Activated T-cell treated with anti-CD3 and anti-CD28 coated beads, Interleukin-2, amount 50 U/mL, for 4 hours (primary cell): ENCODE measurements at places on chromosomes 13 and 19. TPM values are rescaled to one million over a fixed set of nuclear protein-coding genes. Genes with fewer than 3 reads are reported as not detected.

CCDC8 gene
- total RNA-seq, result not detected

GARIN5A gene
- total RNA-seq, result 0.26 TPM

TIMM44 gene
- total RNA-seq, result 190 TPM

RASA3 gene
- total RNA-seq, result 28.7 TPM

PSG1 gene
- total RNA-seq, result not detected

DNA sequence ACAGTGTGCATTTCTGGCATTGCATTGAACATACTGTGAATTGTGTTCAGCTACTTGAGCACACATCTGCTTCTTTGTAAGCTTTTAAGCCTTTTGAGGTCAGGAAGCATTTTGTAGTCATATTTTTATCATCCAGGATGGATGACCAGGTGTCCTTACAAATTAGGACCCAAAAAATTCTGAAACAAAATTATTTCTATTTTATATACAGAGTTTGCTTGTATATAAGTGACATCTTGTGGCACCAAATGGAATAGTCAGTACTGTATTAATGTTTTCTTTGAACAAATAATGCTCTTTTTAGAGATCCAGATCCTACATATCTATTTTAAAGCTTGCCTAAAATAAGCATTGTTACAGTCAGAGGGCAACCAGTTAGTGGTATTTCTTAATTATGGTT, 9.5 kb upstream of the SUPT20H start:
- no peak for DNase-seq

DNA sequence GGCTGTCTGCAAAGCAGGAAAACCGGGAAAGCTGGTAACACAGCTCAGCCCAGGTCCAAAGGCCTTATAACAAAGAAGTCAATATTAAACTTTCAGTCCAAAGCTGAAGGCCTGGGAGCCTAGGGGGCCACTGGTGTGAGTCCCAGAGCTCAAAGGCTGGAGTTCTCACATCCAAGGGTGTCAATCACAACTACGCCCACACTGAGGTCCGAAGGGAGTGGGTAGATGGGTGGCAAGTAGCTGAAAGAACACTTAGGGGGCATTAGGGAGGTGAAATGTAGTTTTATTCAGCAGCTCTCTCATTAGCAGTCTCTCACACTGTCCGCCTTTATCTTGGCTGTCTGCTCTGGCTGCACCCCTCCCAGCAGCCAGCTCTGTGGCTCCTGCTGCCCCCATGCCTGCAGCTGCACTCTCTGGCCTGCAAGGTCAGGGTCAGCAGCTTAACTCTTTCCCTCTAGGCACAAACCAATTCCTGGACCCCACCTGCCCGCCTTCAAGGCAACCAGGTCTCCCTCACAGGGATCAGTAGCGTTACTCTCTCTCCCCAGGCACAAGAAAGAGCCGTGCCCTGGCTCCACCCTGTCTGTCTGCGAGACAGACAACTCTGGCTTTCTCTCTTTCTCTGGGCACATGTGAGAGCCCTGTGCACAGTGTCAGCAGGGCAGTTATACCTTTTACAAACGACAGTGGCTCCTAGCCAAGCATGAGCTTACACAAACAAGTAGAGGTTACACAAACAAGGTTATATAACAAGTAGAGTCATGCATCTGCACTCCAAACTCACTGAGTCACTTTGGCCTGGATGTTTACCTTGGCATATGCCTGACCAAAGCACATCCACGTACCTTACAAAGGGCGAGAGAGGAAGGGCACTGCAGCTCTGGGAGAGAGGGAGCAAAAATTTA, 249.4 kb upstream of the PCDH20 start:
- DNase-seq, result no peak

- DNase-seq, result no peak
Observed at GRCh38 chr19:33375837-33376159, 2.3 kb downstream of the CEBPG start.

GRCh38 chr19:42255766-42256745, 1.1 kb upstream of the ERF start:
- DNase-seq, result no peak

GRCh38 chr19:6219586-6220290, 60.0 kb downstream of the MLLT1 start:
- no peak for DNase-seq

DNA sequence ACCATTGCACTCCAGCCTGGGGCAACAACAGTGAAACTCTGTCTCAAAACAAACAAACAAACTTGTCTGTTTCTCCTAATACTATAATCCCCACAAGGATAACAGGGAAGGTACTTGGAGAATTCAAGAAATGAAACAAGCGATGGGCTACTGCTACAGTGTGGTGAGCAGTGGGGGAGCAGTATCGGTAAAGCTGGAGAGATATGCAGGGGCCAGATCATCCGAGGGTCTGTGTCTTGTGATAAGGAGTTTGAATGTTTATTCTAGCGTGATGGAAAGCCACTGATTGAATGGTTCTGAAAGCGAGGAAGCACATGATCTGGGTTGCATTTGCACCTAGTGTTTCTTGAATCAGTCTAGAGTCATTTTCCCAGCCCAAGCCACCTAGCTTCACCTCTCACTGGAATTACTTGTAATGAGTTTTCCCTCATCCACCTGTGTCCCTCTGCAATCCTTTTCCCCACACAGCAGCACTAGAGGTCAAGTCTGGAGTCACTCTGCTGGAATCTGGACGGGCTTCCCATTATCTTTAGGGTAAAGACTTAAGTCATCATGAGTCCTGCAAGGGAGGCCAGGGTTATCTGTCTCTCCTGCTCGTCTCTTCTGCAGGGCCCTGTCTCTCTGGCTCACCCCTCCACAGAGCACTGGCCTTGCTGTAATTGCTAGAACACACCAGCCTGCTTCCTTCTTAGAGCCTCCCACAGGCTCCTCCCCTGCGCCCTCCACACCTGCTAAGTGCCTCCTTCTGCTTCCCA, 162.3 kb downstream of the KLF5 start:
- DNase-seq, result no peak

DNA sequence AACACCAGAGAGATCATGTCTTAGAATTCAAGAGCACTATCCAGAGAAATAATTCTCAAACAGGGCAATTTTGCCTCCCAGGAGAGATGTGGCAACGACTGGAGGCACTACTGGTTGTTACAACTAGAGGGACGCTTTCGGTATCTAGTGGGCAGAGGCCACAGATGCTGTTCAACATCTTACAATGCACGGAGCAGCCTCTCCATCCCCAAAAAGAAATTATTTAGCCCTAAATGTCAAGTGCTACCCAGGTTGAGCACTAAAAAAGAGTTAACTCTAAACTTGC, 78.6 kb downstream of the ABCC4 start:
- no peak for DNase-seq

- DNase-seq, result peak; percentile 25
Observed at GRCh38 chr19:19817357-19817756, 4.2 kb downstream of the ZNF506 start.

DNA sequence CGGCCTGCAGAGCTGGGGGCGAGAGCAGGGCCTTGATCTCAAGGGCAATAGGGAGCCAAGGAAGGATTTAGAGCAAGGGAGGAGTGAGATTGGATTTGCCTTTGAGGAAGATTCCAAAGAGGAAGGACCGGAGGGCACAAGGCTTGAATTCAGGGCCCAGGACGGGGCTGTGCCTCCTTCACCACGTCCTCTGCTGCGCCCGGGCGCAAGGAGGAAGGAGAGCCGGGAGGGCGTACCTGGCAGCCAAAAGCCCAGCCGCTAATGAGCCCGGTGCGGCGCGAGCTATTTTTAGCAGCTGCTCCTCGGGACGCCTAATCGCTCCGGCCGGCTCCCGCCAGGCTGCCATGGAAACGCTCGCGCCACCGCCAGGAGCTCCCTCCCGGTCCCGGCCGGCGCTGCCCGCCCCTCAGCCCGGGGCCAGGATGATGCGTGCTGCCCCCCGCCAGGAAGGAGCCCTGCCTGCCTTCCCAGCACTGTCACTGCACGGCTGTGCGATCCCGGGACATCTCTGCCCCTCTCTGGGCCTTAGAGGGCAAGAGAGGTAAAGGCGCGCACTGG, 31.3 kb downstream of the TINCR start:
- no peak for DNase-seq

DNA sequence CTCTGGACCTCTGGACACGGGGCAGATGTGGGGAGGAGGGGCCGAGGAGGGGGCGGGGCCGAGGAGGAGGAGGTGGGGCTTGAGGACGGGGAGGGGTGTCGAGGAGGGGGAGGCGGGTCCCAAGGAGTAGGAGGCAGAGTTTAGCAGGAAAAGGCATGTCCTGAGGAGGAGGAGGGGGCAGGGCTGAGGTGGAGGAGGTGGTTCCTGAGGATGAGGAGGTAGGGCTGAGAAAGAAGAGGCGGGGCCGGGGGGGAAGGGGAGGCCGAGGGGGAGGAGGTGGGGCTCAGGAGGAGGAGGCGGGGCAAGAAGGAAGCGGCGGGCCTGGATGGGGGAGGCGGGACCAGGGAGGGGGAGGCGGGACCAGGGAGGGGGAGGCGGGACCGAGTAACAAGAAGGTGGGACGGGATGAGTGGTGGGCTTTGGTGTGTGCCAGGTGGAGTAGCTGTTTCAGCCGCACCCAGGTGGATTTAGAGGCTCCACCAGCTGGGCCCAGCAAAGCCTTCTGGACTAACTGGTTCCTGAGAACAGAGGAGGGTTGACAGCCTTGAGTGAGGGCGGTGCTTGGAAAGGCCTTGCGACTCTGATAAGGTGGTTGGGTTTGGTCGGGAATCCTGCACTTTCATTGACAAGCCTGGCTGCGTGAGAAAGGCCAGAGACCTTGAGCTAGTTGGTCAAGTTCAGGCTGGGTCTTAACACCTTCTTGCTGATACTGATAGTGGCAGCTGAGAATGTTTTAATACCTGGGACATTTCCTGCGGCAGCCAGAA, 7.7 kb downstream of the TECR start:
- peak; percentile 28 for DNase-seq

- DNase-seq, result no peak
Observed at GRCh38 chr19:14516746-14517438, 1.3 kb downstream of the DNAJB1 start.

GRCh38 chr13:62432906-62433305, 1017.3 kb upstream of the PCDH20 start:
- DNase-seq, result no peak

- no peak for DNase-seq
Observed at GRCh38 chr13:104114101-104114500, 1047.9 kb upstream of the SLC10A2 start.

- DNase-seq, result no peak
Observed at GRCh38 chr19:5969476-5969875, 8.5 kb downstream of the RANBP3 start.

GRCh38 chr13:113598081-113598410, 13.5 kb downstream of the TFDP1 start:
- no peak for DNase-seq

GRCh38 chr13:68697551-68697950, 1410.1 kb upstream of the ATXN8OS start:
- DNase-seq, result no peak

GRCh38 chr13:48908381-48909055, 67.2 kb upstream of the FNDC3A start:
- no peak for DNase-seq

GRCh38 chr13:112978561-112979405, 9.8 kb downstream of the MCF2L start:
- DNase-seq, result no peak

GRCh38 chr19:41159881-41160280, 33.1 kb upstream of the CYP2S1 start:
- no peak for DNase-seq

- no peak for DNase-seq
Observed at GRCh38 chr19:4097501-4097900, 26.4 kb downstream of the MAP2K2 start.

- no peak for DNase-seq
Observed at GRCh38 chr19:57443121-57443696, 8.1 kb downstream of the ZNF749 start.

DNA sequence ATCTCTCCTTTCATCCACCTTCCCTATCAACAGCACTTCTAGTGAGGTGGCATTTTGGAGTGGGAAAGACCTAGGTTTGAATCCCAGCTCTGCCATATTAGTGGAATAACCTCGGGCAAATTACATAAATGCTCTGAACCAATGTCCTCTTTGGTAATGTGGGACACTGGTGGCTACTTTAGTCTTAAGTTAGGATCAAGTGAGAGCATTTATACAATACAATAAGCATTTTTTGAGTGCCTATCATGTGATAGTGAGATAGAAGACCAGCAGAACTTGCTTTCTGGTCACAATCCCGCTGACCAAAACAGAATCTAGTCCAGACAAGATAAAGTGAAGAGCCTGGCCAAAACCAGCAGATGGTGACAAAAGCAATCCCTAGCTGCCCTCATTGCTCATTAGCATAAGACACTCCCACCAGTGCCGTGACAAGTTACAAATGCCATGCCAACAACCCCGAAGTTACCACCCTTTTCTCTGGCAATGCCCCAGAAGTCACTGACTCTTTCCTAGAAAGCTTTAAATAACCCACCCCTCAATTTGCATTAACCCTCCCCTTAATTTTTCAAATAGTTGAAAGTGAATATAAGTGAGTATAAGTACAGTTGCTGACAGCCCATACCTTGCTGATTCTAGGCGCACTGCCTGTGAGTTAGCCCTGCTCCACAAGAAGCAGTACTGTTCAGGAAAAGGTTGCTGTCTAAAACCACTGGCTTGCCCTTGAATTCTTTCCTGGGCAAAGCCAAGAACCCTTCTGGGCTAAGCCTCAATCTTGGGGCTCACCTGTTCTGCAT, 28.9 kb upstream of the KPNA3 start:
- no peak for DNase-seq

DNA sequence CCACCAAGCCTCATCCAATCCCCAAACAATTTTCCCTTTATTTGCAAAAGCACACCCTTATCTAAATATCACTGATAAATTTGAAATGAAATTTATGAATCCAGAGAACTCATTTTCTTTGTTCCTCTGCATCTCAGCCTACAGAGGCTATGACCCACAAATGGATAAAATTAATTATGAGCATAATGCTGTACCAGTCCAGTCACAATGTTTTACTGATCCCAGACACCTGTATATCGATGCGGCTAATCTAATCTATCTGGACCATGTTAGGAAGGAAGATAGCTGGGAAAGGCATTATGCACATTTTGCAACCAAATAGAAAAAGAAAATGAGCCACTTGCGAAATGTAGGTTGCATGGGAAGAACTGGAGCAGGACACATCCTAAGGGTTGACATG, 150.0 kb downstream of the FGF14 start:
- no peak for DNase-seq

DNA sequence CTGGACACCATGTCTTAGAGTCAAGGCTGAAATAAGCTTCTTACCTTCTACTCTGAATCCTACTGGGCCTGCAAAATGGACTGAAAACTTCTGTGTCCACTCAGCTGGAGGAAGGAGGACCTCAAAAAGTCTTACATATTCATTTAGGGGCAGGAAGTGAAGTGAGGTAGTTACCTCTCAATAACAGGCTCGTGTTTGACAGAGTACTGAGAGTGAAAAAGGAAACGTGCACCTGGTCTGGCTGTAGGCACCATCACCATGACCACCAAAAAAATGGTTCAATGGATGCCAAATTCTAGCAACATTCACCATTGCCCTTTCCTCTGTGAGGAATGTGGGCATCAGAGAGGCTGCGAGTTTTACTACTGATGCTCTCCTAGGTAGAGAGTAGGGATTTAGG, 176.2 kb downstream of the RFC3 start:
- no peak for DNase-seq

- DNase-seq, result no peak
Observed at GRCh38 chr19:49685845-49686332, 3.5 kb upstream of the ADM5 start.

- no peak for DNase-seq
Observed at GRCh38 chr13:73034901-73035300, 23.9 kb upstream of the KLF5 start.

GRCh38 chr13:106491928-106492587, 43.4 kb downstream of the EFNB2 start:
- DNase-seq, result no peak

- no peak for DNase-seq
Observed at GRCh38 chr19:6480848-6481415, 655 bp downstream of the DENND1C start.
